Common myeloid progenitor, CD34-positive (primary cell): ENCODE measurements at places on chromosomes 13 and 19.

GRCh38 chr13:112450904-112451240, 74.7 kb downstream of the SPACA7 start:
- DNase-seq, result no peak

GRCh38 chr19:18274219-18274780, at the start of gene IQCN:
Gene IQCN, minus strand, starts transcription at chr19:18274452. Its CDS starts 4,974 bp downstream, at chr19:18269478.
- DNase-seq, result no peak

- DNase-seq, result peak; percentile 75
Observed at GRCh38 chr19:11242864-11243797, 3.7 kb downstream of the ANGPTL8 start.

DNA sequence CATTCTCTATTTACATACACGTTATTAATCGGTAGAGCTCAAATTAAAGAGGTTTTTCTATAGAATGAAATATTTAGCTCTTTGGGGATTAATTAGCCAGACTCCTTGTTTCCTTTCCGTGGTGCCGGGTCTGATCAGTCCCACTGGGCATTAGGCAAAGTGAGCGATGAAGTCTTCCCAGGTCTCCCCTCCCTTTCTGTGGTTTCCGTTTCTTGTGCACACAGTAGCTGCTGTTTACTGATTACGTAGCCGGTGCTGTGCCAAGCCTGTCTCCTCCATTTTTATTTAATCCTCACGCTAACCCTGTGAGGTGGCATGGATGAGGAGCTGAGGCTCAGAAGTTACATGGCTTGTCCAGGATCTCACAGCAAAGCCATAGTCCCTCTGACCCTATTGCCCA, 9.0 kb downstream of the SLC25A15 start:
- DNase-seq, result peak; percentile 70

DNA sequence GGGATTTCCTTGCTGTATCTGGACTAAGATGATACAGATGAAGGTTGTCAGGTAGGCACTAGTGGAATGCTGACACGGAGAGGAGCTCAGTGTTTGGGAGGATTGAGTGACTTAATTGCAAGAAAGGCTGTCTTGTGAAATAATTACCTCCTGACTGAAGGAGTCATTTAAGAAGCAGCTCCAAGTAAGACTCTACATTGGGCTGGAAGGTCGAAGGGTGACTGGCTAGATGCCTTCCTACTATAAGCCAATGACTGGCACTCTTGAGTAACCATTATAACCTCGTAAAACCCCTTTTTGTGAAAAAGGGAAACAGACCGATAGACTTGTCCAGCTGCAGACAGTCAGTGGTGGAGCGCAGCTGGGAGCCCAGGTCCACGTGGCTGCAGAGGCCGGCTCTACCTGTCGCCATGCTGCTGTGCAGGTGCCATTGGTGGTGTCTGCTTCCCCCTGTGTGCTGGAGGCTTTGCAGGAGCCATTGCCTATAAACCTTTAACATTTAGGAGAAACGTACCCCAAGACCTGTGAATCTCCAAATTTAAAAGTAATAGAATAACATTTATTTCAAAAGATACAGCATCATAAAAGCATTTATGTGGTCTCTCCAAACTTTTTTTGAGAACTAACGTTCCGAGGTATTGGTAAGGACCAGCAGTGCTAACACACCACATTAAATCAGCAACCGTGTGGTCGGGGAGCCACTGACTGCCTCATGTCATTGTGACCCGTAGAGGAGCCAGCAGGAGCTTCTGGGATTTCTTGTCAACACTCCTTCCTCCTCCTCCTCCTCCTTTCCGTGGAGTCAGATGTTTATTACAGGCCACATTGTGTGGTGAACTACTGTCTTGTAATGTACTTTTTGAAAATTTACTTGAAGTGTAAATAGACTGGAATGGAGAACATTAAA, 80.4 kb upstream of the TEX29 start:
- DNase-seq, result no peak

GRCh38 chr13:74977498-74977897, 504.5 kb downstream of the TBC1D4 start:
- DNase-seq, result no peak

- no peak for DNase-seq
Observed at GRCh38 chr13:43831088-43831487, 44.3 kb upstream of the ENOX1 start.

DNA sequence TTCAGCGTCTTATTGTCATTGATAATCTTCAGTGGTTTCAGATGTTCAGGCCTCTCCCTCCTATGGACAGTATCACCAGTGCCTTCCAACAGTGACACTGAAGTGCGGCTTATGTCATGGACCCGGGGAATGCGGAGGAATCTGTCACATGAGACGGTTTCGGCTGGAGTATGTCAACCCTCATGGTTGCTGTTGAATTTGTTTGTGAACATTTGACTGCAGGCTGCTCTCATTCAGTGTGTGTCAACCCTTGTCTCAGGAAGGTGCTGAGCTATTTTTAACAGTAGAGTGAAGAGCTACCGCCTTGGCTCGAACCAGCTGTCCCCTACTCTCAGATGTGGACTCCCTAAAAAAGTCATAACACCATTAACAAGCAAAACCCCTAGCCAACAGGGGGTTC, 138.8 kb upstream of the RNF113B start:
- DNase-seq, result no peak

DNA sequence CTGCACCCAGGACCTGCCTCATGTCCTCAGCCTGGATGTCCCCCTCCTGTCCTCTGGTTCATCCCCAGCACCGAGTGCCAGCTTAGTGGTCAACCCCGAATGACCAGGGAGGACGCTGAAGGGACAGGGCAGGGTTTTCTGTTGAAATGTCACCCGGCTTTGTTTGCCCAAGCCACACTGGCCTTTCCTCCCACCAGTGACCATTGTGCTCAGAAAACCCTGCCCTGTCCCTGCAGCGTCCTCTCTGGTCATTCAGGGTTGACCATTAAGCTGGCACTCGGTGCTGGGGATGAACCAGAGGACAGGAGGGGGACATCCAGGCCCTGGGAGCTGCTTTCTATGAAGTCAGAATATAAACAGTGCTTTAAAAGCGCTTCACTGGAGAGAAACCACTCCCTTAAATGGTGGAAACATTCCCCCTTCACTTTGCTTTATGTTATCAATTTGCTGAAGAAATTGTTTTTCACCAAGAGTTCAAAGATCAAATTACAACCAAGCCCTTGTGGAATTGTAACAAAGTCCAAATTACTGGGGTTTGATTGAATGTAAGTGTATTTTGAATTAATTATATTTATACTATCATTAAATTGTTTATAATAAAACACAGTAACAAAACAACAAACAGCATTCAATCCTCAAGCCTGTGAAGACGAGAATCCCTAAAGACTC, 21.4 kb downstream of the CARS2 start:
- no peak for DNase-seq

DNA sequence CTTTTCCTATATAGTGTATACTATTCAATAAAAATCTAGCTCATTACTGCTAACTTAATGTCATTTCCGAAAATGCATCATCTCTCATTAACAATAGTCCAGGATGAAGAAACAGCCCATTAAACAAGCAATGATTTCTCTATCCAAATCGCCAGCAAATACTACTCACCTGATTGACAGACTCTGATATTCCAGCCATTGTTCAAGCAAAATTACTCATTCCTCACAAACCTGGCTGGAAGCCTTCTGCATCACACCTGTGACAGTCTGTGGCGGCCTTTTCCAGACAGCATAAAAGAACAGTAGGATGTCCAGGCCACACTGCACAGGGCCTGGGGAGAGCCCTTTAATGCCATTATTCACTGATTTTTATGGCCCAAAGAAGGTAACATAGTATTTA, 115.9 kb downstream of the ABCC4 start:
- DNase-seq, result no peak

DNA sequence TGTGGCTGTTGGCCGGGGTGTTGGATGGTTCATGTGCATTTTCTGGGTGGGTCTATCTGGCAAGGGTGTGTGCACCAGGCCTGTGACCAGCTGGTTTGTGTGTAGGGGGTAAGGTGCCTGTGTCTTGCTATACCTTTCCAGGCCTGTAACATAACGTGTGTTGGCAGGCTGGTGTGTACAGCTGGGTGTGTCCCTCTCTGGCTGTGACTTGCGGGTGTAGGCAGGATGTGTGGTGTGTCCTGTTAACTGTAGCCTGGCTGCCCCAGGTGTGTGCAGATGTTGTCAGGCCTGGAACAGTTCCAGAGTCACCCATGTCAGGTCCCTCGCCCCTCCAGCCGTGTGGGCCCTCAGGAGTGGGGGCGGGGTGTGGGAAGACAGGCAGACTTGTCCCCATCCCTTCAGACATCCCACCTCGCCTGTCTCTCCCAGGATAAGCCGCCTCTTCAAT, 9.8 kb downstream of the KCTD15 start:
- no peak for DNase-seq

GRCh38 chr19:48993175-48994034, at the start of the genes GYS1 and RUVBL2:
Gene GYS1, minus strand, starts transcription at chr19:48993309. Its CDS starts 197 bp downstream, at chr19:48993112.
Gene RUVBL2, plus strand, starts transcription at chr19:48993887. Its CDS starts 25 bp downstream, at chr19:48993912.
- peak; percentile 99 for DNase-seq

GRCh38 chr13:19591864-19592263, 30.5 kb upstream of the TPTE2 start:
- peak; percentile 31 for DNase-seq

DNA sequence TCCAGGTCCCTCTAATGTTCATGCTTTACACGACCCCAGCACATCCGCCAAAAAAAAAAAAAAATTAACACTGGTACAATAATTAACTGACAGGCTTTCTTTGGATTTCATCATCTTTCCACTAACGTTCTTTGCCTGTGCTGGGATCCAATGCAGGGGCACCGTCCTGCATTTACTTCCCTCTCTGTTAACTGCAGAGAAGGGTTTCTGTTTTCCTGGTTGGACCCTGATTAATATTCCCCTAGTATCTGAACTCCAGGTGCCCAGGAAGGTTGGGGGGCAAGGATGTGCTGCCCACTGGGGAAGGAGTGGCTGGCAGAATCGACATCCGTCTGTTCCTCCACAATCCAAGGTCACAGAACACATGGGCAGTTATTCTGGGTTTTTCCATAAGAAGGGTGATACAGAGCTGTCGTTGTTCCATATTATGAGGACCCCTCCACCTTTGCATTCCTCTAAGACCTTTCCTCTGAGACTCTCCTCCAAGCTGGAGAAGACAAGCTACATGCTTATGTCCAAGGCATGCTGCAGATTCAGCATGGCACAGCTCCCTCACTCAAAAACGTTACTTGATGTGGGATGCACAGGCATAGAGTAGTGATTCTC, 4.5 kb upstream of the LAIR1 start:
- no peak for DNase-seq

DNA sequence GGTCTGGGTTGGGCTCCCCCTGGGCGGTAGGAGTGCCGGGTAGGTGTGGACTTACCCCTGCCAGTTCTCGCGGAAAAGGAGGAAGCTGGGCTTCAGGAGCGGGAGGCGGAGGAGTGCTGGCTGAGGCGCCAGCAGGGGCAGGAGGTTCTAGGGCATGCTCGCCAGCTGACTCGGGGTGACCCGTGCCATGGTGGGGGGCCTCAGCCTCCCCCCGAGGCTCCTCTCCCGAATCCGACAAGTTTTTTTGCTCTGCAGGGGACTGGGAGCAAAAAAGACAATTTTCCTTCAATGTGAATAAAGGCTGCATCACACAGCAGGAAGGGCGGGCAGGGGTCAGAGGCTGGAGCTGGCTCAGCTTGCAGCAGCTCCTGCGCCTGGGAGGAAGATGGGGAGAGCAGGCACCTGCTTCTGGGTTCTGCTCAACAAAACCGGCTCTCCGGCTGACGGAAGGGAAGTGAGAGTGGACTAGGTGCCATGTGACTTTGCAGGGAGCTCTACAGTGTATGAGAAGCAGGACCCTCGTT, 26.5 kb downstream of the RANBP3 start:
- no peak for DNase-seq

DNA sequence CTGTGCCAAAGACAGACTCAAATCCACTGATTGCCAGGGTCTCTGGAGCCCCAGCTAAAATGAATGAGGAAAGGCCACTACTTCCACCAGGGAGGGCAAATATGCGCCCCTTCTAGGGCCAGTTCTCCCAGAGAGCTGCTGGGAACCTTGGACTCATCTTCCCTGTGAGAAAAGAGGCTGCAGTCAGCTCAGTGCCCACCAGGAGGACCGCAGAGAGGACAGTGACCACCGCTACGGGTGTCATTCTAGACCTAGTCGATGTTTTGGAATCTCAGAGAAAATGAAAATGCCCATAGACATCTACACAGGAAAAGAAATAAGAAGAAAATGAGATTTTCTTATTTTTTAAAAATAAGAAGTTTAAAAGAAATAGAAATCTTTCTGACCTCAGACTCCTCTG, 235.1 kb downstream of the UQCRFS1 start:
- DNase-seq, result no peak

- no peak for DNase-seq
Observed at GRCh38 chr19:55370305-55370988, at the start of gene IL11. Gene IL11, minus strand, starts transcription at chr19:55370463. Its CDS starts 153 bp downstream, at chr19:55370310.

- peak; percentile 50 for DNase-seq
Observed at GRCh38 chr19:8334458-8335342, 8.4 kb downstream of the KANK3 start.

GRCh38 chr13:44410328-44410859, 36.8 kb downstream of the SERP2 start:
- no peak for DNase-seq

DNA sequence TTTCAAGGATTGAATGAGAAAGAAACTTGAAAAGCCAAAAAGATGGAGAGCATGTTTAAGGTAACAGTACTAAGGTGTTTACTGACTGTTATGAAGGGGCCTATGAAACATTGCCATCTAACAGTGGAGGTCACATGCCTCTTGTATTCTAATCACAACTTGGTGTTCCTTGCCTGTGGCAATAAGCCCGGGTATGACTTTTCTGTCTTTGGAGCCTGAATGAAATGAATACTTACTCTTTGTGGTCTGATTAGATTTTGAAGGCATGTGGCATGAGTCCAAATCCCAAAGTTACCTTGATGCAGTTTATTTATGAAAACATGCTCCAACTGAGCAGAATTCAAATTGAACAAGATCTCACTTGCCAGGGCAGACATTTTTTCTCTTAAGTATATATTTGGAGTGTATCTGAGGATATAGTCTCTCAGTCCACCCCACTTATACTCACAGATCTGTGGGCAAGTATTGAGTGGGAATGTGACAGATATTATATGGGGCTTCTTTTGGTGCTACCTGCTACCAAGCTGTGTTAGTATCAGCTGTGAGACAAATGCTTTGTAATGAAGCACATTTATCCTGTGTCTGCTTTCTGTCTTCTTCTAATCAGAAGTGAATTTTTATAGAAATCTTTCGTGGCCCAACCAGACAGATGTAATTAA, 67.5 kb downstream of the B3GLCT start:
- DNase-seq, result no peak

- DNase-seq, result no peak
Observed at GRCh38 chr13:85174291-85174690, 624.9 kb downstream of the SLITRK6 start.

GRCh38 chr19:5891938-5892771, 11.4 kb downstream of the NDUFA11 start:
- DNase-seq, result no peak

DNA sequence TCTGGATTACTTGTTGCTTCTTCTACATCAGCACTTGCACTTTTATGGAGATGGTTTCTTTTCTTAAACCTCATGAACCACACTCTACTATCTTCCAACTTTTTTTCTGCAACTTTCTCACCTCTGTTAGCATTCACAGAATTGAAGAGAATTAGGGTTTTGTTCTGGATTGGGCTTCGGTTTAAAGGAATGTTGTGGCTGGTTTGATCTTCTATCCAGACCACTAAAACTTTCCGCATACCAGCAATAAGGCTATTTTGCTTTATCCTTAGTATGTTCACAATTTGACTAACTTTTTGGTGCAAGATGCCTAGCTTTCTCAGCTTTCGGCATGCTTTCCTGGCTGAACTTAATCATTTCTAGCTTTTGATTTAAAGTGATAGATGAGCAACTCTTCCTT, 666.7 kb upstream of the MIR17HG start:
- DNase-seq, result no peak

GRCh38 chr19:36051637-36052036, 2.4 kb downstream of the THAP8 start:
- DNase-seq, result no peak
